Putamen (tissue), 1 donor: ENCODE measurements at places on chromosomes 2 and 18.

- no peak for DNase-seq
These were observed 3.8 kb upstream of the EGR4 start for GRCh38 chr2:73297151-73297559.

DNA sequence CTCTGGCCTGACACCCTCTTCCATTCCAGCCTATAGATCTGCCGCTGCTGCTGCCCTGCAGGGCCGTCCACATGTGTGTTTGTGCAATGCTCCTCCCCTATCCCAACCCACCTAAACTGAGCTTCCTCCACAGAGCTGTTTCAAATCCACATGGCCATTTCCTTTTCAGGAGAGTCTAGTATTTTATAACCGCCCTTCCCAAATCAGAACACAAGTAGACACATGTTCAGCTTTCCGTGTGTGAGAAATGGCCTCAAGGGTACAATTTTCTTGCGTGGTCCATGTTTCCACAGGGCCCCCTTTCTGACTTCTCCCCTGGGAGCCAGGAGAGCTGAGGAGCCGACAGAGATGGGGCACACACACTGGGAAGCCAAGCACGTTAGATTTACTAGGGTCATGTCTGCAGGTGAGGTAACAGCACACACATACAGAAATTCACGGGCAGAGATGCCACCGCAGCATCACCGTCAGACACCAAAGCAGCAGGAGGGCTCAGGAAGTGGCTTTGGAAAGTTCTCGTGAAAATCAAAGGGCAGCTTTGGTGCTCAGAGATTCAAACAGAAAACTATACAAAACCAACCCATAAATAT, 102.9 kb upstream of the TGFA start:
- no peak for DNase-seq

DNA sequence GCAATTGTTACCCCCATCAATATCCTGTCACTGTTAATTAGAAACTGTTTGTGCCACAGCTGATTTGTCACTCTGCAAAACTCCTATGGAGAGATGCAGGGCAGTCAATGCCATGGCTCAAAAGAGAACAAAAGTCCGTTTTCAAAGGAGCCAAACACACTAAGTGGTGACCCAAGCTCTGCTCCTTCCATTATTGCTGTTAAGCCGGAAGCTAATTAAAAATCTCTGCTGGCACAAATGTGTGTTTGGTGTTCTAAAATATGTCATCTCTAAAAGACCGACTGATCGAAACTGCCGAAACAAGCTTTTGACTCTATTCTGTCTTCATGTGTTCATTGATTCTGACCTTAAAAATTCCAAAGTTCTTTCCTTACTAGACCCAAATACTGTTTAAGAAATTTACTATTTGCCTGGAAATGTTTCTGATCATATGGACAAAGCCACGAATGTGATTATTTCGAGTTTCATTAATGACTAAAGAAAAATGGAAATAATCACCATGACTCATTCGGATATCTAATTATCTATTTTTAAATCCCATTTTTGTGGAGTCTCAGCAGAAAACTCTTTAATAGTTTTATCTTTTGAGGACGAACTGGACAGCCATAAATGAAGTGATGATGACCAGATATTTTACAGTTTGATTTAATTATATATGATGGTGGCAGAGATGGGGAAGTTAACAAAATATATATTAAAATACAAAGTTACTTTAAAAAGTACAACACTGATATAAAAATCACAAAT, 287.6 kb downstream of the SOCS6 start:
- no peak for DNase-seq

- no peak for DNase-seq
These were observed 127.5 kb downstream of the COL4A4 start for GRCh38 chr2:227036527-227036926.

DNA sequence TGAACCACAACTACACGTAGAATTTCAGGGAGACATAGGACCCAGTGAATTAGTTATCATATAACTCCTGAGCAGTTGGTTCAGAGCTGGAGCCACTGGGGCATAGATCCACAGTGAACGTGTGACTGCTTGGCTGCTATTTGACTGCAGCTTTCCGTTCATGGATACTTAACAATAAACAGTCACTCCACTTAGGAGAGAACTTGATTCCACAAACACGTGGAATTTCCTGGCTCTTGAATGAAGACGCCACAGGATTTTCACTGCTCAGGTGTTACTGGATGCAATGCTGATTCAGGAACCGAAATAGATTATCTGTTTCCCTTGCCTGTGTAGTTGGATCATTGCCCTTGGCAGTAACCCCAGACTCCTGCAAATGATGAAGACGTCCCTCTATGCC, 679.1 kb upstream of the ZEB2 start:
- DNase-seq = peak; percentile 13

DNA sequence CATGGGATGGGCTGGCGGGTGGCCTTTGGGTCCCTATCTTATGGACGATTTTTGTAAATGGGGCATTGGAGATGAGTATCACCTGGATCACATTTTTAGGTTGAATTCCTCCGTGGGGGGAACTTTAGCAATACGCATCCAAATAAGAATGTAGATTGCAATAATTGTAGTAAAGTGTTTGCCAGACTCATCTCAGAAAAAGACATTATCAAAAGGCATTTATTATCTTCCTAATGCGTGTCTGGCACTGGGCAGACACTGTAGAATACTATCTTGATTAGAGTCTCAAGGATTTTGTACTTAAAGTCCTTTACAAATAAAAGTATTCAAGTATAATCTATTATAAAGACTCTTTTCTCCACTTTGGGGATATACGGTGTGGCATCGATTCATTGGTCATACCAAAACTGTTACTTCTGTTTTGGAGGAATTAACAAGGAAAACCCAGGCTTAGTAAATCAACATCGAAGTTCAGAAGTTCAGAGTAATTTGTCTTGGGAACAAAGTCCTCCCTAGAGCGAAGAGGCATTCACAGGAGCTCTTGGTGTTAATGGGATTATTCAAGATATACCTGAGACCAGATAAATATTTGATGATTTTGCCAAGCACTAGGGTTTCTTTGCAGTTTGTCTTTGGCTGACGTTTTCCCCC, 578 bp upstream of the ACKR3 start:
- no peak for DNase-seq

- no peak for DNase-seq
These were observed 310.2 kb upstream of the STON1 start for GRCh38 chr2:48219555-48220436.
